ENCODE measurements at places on chromosomes 12 and 14.

- no peak for DNase-seq
Observed at GRCh38 chr12:76811976-76812375, 48.1 kb downstream of the ZDHHC17 start.

DNA sequence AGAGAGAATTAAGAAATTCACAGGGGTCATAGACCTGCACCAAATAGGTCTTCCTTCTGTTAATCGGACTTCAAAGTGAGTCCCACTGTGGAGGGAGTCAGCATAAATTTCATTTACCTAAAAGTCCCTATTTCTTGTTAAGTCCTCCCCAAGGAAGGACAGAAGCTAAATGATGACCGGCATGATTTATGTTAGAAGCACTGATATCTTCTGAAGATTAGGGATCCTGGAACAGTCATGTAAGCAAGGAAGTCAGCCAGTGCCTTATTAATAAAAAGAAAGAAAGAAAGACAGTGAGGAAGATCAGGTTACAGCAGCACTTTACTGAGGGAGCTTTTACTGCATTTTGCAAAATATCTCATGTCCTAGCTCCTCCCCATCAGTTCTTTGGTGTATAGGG lies 287.5 kb downstream of the FOXG1 start:
- DNase-seq = peak; percentile 7

- DNase-seq = no peak
Observed at GRCh38 chr12:24780697-24781368, 168.1 kb downstream of the BCAT1 start.

DNA sequence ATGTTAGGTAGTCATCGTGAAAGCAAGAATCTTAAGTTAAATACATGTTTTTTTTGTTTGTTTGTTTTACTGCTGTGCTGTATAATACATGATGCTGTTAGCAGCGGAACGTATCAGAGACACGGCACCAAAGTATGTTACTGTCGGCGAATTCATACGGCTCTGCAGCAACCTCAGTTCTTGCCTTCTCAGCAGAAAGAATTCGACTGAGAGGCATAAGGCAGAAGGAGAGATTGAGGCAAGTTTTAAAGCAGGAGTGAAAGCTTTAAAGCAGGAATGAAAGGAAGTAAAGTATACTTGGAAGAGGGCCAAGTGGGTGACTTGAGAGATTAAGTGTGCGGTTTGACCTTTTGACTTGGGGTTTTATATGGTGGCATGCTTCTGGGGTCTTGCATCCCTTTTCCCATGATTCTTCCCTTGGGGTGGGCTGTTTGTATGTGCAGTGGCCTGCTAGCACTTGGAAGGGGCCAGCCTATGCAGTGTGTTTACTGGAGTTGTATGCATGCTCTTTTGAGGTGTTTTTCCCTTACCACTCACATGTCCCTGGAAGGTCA lies 23.7 kb downstream of the LEMD3 start:
- no peak for DNase-seq

DNA sequence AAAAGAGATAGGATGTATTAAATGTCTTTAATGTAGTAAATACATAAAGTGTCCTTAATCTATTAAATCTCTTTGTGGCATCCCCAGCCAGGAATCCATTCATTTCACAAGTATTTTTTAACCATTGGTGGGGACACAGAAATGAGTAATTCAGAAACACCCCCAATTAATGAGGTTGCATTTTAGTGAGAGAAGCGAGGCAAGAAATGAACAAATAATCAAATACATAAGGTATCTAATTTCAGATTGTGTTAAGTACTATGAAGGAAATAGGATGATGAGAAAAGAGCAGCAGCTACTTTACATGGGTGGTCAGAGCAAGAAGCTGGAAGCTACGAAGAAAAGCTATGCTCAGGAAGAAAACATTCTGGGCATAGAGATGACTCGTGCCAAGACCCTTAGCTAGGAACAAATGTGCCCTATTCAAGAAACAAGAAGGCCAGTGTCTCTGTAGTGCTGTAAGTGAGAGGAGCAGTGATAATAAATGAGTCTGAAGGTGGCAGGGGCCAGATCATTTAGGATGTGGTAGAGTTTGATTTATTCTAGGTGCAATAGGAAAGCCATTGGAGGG lies 60.5 kb upstream of the IGF1 start:
- no peak for DNase-seq

- no peak for DNase-seq
Observed at GRCh38 chr14:42027271-42027670, 420.6 kb downstream of the LRFN5 start.

DNA sequence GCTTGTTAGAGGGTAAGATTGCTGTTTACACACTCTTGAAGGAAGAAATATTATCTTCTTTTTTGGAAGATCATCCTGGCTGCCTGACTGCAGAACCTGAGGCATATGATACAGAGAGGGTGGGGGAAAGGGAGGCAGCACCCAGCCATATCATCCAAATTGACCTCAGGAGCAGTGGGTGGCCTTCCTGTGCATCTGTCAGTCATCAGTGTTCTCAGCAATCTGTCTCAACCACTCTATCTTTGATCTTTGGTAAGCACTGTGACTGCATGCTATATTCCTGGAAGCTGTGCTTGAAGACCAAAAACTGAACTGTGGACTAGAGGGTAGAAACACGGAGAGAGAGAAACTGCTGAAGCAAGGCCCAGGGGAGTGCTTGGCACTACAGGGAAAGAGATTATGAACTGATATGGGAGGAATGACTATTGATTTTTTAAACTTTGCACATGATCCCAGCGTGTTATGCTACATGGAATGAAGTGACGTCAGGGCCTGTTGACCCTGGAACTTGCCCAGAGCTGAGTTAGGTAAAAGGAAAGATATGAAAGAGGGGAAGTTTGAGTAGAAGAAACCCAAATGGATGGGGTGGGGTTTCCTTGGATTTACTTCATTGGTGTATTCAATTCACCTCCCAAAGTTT lies 171.5 kb downstream of the ASCL1 start:
- peak; percentile 38 for DNase-seq

DNA sequence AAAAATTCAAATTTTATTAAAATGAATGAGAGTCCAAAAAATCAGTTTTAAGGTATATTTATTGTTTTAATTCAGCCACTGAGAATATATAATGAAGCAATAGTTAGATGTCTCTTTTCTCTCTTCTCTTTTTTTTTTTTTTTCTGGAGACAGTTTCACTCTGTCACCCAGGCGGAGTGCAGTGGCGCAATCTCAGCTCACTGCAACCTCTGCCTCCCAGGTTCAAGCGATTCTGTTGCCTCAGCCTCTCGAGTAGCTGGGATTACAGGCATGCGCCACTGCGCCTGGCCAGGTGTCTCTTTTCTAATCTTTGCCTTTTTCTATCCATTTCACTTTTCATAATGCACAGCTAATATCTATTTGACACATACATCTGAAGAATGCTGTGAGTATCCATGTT lies 307.1 kb upstream of the RGS6 start:
- DNase-seq = no peak

- no peak for DNase-seq
Observed at GRCh38 chr12:115203701-115204100, 519.7 kb upstream of the TBX3 start.

- DNase-seq = no peak
Observed at GRCh38 chr12:121992059-121992879, 29.4 kb upstream of the BCL7A start.

All from NCI-H146 (cell line).